Stimulated activated CD4-positive, alpha-beta T cell treated with anti-CD3 and anti-CD28 coated beads, Interleukin-4, amount 100 ng/mL, for 1 hour (primary cell): ENCODE measurements at places on chromosomes 3 and 15.

DNA sequence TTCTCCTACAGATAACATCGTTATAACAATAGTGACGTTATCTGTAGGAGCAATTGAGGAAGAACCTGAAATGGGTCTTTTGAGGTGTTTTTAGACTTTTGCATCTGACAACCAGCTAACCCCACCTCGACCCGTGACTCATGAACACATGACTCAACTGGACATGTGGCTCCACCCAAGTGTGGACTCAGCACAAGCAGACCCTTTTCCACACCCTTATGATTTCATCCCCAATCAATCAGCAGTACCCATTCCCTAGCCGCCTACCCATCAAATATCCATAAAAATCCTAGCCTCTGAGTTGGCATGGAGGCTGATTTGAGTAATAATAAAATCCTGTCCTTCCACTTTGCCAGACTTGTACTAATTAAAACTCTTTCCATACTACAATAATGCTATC lies 255.4 kb downstream of the ARPP21 start:
- no peak for DNase-seq

GRCh38 chr15:92915766-92916435 lies 15.8 kb downstream of the CHD2 start:
- no peak for DNase-seq

DNA sequence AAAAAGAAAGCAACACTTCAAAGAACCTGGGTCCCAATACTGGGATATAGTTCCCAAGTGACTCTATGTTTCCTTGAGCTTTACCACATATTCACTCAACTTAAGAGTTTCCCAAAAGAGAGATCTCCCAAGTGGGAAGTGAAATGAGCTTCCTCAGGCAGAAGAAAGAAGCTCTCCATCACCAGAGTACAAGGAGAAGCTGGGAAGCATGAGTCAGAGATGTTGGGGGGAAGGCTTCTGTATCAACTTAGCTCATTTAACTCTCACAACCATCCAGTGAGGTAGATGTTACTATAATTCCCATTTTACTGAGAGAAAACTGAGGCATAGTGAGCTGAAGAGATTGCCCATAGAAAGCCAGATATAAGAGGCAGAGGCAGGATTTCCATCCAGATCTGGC lies 47.0 kb upstream of the TRIM42 start:
- no peak for DNase-seq

- no peak for DNase-seq
Measured at GRCh38 chr3:183895296-183895695, 10.6 kb upstream of the PARL start.

GRCh38 chr3:34376691-34377090 lies 578.3 kb downstream of the PDCD6IP start:
- DNase-seq = no peak

- no peak for DNase-seq
Measured at GRCh38 chr3:177015881-177016280, 181.4 kb downstream of the TBL1XR1 start.

DNA sequence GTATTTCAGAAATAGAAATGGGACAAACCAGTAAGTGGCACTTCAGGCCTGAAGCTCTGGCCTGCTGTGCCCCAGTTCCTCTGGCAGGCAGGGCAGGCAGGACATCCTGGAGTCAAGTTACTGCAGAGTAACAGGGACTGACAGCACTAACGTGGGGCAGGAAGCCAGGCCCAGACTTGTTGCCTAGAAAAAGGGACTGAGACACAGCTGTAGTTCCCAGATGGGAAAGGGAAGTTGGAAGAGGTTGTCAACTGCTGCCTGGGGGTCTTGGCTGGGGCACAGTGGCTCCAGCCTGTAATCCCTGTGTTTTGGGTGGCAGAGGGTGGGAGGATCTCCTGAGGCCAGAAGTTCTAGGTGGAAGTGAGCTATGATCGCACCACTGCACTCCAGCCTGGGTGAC lies 171.9 kb downstream of the FMN1 start:
- no peak for DNase-seq

DNA sequence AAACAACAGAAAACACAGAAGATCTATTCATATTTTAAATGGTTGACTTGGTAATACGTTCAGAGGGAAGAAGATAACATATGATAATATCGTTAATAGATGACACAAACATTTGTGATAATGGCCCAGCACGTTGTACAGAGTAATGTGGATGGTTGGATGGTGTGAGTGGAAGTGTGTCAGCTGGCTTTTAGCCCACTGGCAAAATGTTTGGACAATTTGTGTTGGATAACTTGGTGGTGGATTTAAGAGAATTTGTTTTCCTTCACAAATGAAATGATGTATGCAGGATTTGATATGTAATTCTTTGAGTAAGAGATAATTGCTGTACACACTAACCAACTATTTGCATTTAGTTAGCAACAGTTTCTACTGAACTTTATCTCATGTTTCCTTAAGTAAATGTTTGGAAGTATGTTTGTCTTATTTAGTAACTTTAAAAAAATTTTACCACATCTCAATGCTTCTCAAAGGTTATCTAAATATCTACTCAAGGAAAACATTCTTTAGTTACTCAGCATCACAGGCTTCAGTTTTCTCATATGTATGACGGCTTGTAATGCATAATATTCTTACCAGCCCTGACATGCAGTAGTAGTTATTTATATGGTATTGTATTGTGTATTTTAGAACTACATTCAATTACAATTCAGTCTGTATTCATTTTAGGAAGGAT lies 328.5 kb upstream of the GOLIM4 start:
- DNase-seq = no peak

DNA sequence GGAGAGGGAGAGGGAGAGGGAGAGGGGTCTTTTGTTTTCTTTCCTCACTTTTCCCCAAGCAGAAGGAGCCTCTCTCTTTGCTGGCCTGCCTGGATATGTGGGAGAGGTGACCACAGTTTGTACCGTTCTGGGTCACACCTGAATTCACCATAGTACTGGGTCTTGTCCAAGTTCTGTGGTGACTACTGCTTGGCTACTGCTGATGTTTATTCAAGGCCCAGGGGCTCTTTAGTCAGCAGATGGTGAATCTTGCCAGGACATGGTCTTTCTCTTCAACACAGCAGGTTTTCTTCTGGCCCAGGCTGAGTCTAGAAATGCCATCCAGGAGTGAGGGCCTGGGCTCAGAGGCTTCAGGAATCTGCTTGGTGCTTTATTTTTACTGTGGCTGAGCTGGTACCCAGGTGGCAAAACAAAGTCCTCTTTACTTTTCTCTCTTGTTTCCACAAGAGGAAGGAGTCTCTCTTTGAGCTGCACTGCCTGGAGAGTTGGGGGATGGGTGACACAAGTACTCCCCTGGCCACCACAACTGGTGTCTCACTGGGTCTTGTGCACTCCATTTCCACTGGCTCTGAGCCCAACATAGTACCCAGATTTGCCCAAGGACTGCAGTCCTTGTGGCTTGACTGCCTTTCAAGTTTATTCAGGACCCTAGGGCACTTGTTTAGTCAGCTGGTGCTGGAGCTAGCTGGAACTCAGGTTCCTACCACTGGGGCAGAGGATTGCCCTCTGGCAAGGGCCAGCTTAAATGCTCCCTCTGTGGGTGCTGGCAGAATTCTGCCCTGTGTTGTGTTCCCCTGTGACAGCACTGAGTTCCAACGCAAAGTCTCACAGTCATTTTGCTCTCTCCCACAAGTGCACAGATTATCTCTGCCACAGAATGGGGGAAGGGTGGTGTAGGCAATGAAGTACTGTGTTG lies 16.8 kb upstream of the CCNDBP1 start:
- no peak for DNase-seq

GRCh38 chr3:194761384-194761783 lies 75.7 kb downstream of the FAM43A start:
- no peak for DNase-seq

GRCh38 chr3:141000686-141001085 lies 50.5 kb upstream of the SPSB4 start:
- DNase-seq = no peak

GRCh38 chr3:195129644-195130492 lies 141.1 kb downstream of the XXYLT1 start:
- peak; percentile 15 for DNase-seq

GRCh38 chr15:67138891-67139855 lies 73.8 kb downstream of the SMAD3 start:
- no peak for DNase-seq

DNA sequence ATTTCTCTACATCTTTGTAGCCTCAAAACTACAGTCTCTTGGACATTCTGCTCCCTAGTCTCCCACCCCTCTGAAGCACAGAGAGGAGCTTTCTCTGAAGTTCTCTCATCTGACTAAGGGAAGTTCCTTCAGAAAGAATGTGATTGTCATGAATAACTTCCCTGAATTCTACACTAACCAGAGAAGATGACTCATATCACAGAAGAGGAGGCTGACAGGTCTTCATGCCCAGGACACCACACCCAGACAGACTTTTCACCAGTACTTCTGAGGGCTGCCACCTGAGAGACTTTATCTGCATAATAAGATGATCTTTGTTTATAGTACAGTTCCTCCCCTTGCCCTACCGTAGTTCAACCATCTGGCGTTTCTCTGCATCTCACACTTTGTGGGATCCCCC lies 52.8 kb downstream of the CDIN1 start:
- DNase-seq = no peak

GRCh38 chr15:92970656-92971055 lies 70.5 kb downstream of the CHD2 start:
- DNase-seq = no peak

DNA sequence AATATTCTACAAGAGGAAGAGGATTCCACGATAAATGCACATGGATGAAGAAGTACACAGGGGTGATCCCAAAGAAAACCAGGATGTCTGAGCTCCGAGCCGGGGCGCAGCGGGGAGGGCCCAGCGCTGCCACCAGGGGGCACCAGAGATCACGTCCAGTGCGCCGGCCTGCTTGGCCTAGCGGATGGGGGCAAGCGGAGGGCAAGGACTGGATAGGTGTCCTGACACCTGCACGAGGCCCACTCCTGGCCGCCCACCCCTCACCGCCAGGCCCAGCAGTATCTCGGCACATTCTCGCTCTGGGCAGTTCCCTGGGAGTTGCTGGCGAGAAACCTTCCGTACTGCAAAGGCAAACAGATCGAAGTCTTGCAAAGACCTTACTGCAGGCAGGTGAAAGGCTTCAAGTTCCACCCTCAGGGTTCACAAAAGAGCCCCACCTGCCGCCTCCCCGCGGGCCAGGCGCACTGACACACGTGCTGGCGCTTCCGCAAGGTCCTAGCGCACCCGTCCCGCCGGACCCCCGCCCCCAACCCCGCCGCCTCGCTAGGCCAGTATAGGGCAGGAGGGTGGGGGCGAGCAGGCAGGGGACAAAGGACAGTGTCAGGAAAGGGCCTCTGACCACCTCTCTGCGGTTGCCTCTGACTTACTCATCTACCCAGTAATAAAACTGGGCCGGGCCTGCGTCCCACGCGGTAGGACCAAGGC lies 3.3 kb downstream of the ANKRD63 start:
- DNase-seq = peak; percentile 75

GRCh38 chr15:78979456-78980320 lies 34.8 kb upstream of the CTSH start:
- no peak for DNase-seq

GRCh38 chr3:184399410-184399809 lies 19.6 kb downstream of the CHRD start:
- DNase-seq = no peak

DNA sequence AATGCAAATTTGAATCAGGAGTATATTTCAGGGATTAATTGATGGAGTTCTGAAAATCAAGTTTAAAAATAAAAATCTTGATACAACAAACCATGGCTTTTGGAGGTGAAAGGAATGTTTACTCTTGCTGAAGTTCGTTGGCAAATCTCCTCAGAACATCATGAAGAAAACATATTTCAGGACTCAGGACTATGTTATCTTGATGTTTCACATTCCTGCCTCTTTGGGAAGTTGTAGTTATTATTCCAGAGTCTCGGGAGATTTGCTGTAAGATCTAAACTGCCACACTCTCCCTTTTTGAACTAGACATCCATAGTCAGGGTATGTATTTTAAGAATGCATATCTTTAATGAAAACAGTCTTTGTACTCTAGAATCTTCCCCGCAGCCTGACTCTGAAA lies 271.2 kb downstream of the RBMS3 start:
- DNase-seq = no peak

GRCh38 chr3:72628065-72628464 lies 220.2 kb downstream of the SHQ1 start:
- no peak for DNase-seq

DNA sequence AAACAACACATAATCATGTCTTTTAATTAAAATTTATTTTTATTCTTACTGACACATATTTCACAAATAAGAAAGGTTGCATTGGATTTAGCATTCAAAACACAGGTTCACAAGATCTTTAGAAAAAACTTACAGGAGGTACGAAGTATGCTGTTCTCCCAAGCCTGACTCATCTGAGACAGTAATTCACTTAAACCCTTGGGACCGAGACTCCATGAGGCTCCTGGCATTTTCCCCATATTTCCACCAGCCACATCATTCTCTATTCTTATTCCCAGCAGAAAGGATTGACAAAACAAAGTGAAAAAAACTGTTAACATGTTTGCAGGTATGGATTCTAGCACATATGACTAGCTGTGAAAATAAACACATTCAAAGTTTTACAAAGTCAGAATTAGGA lies 52.6 kb downstream of the CNTN3 start:
- DNase-seq = no peak

- DNase-seq = no peak
Measured at GRCh38 chr15:38010395-38010794, 76.0 kb downstream of the TMCO5A start.

DNA sequence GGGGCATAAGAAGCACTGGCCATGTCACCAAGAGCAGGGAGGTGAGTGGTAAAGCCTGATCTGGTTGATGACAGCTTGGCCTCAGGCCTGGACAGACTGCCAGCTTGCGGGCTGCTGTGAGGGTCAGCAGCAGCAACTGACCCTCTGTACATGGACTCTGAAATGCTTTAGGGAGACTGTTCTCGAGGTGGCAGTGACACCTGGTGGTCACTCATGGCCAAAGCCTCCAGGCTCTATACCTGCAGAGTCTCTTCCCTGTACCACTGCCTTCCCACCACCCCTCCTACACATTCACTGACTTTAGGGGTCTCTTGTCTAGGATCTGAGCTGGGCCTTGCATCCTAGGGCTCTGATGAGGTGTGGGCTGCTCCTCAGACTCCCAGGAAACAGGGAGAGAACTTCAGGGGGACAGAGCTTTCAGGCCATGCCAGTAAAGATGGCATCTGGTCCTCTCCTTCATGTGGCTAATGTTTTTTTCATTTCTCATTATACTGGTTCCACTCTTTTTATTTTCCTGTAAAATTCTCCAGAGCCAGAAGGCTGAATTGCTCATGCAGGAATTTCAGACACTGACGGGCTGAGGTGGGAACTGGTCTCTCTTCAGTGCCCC lies 17.2 kb upstream of the TIMP4 start:
- DNase-seq = peak; percentile 21

GRCh38 chr3:58651276-58651675 lies 15.3 kb downstream of the FAM3D start:
- DNase-seq = no peak

DNA sequence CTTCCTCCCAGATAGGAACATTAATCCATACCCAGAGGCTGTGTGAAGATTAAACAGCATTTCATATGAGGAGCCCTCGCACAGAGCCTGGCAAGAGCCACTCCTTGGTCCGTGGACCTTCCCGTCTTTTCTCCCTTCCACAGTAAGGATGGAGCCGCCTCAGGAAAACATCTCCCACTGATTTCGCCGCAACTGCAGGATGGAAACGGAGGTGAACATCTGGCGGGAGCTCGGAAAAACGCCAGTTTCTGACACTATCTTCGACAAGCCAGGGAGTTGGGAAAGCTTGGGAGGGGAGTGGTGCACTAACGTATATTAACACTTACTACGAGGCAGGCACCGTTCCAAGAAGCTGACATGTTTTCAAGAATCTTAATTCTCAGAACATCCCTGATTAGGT lies 157.9 kb downstream of the XXYLT1 start:
- DNase-seq = no peak
